ENCODE measurements at places on chromosomes 1 and 21.

- DNase-seq, result no peak
These were observed 1.0 kb upstream of the FOXO6 start for GRCh38 chr1:41360074-41360785.

- DNase-seq, result no peak
These were observed 110.6 kb upstream of the OLIG2 start for GRCh38 chr21:32915099-32915498.

DNA sequence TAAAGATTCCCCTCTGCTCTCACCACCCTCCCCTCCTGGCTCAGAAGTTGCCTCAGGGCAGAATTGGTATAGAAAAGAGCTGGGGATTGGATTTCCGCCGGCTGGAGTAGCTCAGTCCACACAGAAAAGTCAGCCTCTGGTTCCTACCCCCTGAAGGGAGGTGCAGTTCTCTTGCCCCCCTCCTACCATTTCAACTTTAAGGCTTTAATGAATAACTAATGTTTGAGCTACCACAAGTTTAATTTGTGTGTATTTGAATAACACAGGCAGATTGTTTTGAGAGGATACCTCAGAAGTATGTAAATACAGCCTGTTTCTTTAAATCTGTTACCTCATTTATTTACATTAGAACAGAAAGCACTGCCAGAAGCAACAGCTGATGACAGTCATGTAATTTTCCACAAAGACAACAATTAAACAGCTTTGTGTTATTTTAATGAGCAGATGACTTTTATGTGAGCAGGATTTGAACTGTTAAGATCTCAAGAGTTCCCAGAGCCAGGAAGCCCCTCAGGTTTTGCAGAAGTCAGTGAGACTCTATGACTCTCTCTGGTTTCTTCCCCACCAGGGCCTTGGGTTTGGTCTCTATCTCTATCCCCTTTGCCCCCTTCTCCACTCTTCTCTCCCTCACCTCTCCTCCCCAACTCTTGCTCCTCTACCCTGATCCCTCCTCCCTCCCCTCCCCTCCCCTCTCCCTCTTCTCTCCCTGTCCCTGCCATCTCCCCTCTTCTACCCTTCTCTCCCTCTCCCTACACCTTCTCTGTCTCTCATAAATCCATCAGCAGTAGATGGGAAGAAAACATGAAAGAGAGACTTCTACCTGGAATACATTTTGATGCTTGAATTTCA, 26.3 kb downstream of the DUSP10 start:
- DNase-seq, result no peak

GRCh38 chr1:19602486-19602885, 41.6 kb upstream of the NBL1 start:
- DNase-seq, result no peak

GRCh38 chr1:38712046-38712445, 147.5 kb downstream of the RRAGC start:
- no peak for DNase-seq

- DNase-seq, result no peak
These were observed 155.3 kb upstream of the PKN2 start for GRCh38 chr1:88528792-88529191.

DNA sequence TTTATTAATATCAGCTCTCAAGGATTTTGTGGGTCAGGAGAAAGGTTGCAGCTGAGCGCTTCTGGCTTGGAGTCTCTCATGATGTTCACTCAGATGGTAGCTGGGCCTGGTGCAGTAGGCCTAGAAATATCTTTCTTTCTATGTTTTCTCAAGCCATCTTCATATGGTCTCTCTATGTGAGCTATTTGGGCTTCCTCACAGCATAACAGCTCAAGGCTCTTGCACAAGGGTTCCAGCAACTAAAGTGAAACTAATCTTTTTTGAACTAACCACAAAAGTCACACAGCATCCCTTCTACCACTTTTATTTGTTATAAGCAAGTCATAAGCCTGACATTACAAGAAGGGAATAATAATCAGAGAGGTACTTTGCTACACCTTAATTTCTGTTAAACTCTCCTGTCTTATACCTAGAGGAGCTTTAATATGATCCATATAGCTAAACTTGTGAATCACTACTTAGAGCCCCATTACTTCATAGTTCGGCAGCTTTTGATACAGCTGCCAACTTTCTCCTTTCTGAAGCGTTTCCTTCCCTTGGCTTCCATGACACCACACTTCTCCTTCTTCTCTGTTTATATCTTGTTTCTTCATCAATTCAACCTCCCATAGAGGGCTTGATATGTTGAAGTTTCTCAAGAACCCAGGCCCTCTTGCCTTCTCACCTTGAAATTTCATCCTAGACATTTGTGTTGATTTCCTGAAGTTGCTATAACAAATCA, 720.2 kb downstream of the LTN1 start:
- no peak for DNase-seq

GRCh38 chr1:112762541-112763500, 47.7 kb upstream of the PPM1J start:
- no peak for DNase-seq

DNA sequence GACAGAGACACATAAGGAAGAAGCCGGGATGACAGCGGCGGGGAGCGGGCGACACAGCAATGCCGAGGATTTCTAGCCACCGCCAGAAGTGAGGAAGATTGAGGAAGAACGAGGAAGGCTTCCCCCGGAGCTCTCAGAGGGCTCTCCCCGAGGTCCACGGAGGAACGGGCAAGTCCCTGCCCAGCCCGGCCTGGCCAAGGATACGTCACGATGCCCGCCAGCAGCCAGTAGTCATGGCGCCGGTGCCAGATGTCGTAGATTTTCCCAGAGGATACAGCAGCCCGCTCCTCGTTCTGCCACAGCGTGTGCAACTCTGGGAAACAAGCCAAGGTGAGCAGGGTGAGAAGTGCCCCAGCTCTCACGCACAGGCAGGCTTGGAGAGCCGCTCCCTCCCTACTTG, 65.9 kb downstream of the KCNAB2 start:
- DNase-seq, result no peak

- no peak for DNase-seq
These were observed 4.2 kb upstream of the TMEM183A start for GRCh38 chr1:203002951-203003350.

DNA sequence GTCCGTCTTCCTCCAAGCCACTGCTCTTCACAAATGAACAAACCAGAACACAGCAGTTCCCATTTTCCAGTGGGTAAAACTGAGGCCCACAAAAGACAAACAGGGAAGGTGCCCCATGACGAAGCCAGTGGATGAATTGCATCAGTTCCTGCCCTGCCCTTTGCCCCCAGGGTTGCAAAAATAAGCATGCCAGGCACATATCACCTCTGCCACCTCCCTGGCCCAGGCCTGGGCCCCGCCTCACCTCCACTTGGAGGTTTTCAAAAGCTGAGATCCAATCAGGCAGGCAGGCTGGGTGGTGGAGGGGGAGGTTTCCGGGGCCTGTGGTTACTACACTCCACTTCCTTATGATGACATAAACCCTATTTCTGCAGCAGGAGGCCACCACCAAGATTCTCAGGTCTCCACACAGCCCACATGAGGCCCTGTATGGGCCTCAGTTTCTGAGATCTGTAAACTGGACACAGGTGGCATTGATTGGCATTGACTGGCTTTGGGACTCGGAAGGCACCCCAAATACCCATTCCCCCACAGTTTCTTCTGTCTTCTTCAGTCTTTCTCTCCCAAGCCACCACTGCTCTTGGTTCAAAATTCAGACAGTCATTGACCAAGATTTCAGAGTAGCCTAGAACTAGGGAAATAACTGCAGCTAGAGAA, 4.1 kb downstream of the KIF21B start:
- DNase-seq, result no peak

DNA sequence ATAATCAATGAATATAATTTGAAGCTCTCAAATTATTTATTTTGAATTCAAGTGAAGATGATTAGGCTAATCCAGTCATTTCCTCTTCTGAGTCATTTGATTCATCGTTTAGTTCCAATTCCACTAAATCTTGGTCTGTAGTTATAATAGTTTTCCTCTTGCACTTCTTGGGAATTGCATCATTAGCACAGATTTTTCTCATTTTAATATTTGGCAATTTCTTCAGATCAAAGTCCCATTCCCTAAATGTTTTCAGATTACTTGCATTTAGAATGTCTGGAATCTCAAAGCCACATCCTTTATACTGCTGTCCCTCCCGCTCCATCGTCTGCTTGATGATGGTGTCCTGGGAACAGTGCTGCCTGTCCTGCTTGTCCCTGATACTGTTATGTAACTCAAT, 43.5 kb downstream of the MAST2 start:
- DNase-seq, result no peak

GRCh38 chr1:232643251-232643650, 13.3 kb upstream of the SIPA1L2 start:
- DNase-seq, result no peak

DNA sequence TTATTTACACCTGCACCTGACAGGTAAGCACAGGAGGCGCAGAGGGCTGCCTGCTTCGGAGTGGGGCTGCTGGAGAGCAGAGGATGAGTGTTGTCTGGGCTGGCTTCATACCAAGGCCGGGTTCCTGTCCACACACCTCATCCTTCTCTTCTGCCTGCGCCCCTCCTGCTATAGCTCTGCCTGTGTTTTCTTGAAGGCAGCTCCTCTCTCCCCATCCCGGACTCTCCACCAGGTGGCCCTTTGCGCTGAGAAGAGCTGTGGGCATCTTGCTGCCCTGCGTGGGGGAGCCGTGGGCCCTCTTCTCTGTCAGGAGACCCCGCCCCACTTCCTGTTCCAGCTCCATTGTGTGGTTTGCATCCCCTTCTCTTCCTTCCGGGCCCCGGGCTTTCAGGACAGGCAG, 35.0 kb downstream of the ARHGEF10L start:
- DNase-seq, result no peak
